ENCODE measurements at places on chromosomes 2 and 18.

GRCh38 chr2:176566961-176567360 is 297.7 kb downstream of the MTX2 start:
- no peak for DNase-seq

DNA sequence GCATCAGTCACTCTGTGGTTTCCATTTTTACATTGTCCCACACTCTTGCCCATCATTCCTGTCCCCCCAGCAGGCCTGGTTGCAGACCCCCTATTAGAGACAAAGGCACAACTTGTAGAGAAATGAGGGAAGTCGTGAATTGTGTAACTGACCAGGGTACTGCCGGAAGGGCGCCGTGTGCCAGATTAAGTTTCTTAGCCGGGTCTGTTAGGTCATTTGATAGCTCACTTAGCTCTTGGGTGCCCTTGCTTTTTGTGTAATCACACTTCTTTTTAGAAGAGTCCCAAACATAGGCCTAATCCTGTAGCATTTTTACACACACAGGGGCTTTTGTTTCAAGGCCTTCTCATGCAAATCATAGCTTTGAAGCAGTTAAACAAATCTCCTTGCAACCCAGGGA is 87.2 kb downstream of the CTAGE1 start:
- DNase-seq, result no peak

DNA sequence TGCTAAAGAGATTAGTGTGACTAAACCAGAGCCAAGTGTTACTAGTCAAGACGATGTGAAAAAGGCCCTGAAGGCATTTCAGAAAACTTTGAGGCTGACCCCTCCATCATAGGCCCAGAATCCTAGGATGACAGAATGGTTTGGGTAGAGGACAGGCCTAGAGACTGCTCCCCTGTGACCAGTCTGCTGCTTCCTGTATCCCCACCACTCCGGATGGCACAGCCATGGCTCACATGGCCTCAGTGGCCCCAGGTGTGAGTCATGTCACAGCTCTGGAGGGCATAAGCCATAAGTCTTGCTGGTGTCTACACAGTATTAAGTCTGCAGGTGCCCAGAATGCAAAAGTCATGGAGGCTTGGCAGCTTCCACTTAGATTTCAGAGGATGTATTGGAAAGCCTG is 12.4 kb upstream of the STAT1 start:
- no peak for DNase-seq

- no peak for DNase-seq
Measured at GRCh38 chr2:124081154-124081716, 56.1 kb downstream of the CNTNAP5 start.

DNA sequence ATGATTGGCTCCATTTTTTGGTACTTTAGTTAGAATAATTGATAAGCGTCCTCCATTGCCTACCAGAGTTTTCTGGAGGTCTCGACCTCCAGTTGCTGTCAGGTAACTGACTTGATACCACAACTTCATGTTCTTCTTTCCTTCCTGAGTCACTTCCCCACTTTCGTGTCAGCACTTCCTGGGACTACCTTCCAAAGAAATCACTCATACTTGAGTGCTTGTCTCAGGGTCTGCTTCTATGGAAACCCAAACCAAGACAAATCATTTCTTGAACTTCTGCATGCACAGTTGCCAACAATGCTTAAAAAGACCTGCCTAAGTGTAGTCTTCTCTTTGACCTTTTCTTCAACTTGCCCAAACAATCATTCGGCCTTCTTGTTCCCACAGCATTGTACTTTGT is 210.3 kb upstream of the ETAA1 start:
- DNase-seq, result no peak

DNA sequence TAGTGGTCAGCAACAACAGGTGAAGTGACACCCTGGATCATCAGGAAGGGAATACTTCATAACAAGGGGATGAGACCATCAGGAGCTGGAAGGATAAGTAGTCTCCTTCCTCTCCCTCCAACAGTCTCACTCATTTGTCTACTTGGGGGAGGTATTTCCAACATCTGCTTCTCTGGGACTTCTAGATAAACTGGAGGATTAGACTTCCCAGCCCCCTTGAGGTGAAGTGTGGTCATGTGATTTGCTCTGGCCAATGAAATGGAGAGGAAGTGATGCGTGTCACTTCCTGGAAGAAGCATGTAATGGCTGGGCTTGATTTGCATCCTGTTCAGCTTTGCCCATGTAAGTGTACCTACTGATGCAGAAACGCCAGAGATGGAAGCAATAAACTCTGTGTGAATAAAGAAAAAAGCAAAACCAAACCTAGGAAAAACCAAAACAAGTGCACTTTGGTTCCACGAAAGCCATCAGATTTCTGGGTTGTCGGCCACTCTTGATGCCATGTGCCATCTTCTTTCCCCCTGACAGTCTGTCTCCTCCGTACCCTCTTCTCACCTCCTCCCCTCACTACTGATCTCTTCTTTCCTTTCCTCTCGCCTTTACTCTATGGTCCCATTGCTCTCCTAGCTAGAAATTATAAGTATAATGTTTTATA is 76.1 kb upstream of the DNMT3A start:
- no peak for DNase-seq

GRCh38 chr2:207330912-207331311 is 165.2 kb upstream of the KLF7 start:
- no peak for DNase-seq

DNA sequence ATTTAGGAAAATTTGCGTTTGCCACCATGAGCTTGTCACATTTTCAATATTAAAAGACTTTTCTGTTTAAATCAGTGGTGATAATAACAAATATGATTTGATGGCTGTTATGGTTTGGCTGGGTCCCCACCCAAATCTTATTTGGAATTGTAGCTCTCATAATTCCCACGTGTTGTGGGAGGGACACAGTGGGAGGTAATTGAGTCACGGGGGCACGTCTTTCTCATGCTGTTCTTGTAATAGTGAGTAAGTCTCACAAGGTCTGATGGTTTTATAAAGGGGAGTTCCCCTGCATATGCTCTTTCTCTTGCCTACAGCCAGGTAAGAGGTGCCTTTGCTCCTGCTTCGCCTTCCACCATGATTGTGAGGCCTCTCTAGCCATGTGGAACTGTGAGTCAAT is 83.4 kb upstream of the RGPD4 start:
- no peak for DNase-seq

DNA sequence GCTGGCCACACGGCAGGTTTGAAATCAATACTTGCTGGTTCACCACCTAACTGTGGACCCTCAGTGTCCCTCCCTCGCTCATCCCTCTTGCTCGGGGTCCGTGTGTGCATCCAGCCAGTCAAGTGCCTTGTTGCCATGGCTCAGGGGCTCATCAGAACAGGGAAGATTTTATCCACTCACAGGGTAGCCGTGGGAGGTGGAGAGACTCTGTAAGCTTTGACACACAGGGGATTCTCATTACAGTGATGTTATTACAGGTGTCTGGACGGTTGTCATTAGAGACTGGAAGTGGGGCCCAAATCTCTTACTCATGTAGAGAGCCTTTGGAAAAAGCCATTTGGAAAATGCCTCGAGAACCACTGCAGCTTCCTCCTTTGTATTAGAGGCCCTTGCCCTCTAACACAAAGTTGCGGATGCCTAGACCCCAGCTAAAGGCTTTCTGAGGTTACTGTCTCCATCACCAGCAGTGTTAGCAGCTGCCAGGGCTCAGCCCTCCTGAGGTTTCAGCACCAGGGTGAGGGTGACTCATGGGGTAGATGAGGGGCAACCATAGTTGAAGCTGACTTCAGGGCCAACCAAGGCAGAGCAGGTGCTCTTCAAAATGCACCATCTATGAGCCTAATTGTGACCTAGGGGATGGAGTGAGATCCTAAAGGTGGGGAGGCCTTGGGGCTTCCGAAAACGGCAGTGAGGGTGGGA is 195.6 kb downstream of the CLIP4 start:
- no peak for DNase-seq
